ENCODE measurements at places on chromosomes 2 and 18.

GRCh38 chr2:163888591-163888990 lies 152.8 kb upstream of the FIGN start:
- DNase-seq = no peak

- peak; percentile 36 for DNase-seq
Observed at GRCh38 chr2:121489284-121489683, 41.4 kb upstream of the RNU4ATAC start.

DNA sequence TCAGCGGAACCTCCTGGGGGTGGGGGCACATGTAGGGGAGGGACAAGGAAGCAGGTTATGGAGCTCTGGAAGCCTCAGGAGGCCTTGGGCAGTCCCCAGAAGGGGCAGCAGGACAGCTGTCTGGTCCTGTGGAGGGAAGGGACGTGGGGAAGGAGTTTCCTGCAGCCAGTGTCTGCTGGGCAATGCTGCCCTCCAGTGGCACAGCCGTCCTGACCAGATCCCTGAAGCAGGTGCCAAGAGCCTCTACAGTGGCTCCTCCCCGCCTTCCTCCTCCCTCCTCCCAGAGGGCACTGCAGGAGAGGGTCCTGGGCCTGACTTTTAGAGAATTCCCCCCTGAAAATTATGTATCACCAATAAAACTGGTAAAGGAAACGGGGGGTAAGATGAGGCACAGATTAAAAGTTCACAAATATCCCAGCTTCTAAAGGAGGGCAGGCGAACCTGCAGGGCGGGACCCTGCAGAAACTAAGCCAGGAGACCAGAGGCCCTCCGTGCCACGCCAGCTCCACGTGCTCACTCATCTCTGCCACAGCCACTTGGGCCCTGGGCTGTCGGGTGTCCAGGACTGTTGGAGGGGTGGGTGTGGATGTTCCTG lies 258.5 kb downstream of the TWIST2 start:
- DNase-seq = peak; percentile 39

- no peak for DNase-seq
Observed at GRCh38 chr18:46630991-46631390, 26.0 kb downstream of the LOXHD1 start.

GRCh38 chr18:63320975-63321265 lies 1.4 kb upstream of the BCL2 start:
- DNase-seq = no peak

- DNase-seq = no peak
Observed at GRCh38 chr18:44691148-44691925, 10.6 kb downstream of the SETBP1 start.

DNA sequence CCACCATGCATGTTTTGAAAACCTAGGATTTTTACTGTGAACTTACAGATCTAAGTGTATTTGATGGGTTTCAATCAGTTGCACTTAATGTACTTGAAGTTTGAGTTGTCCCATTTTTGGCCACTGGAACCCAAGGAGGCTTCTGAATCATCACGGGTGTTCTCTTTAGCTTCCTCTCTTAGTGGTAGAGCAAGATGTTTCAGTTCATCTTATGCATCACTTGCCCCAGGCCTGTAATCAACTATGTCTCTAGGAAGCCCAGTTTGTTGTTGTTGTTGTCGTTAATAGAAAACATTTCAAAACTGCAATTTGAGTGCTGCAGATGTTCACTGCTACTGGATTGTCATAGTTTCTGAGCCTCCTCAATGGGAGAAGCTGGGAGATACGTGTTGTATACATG lies 97.0 kb downstream of the FHOD3 start:
- DNase-seq = no peak

- no peak for DNase-seq
Observed at GRCh38 chr2:191999101-191999841, 152.4 kb upstream of the CAVIN2 start.

DNA sequence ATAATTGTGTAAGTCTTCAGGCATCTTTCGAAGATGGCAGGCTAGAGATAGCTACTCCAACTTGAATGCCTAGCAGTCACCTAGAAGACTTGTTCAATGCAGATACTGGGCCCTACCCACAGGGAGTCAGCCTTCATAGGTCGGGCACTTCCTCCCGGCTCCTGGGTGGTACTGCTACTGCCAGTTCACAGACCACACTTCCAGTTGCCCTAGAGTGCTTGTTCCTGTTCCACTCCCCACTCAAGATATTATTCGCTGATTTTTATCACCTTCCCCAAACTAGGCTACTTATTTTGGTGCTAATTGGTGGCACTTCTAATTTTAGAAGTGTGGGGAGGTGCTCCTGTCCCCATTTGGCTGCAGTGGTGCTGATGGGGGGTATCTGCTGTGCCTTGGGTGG lies 34.2 kb downstream of the INPP4A start:
- DNase-seq = no peak

GRCh38 chr2:137987011-137987410 lies 22.7 kb downstream of the HNMT start:
- no peak for DNase-seq

DNA sequence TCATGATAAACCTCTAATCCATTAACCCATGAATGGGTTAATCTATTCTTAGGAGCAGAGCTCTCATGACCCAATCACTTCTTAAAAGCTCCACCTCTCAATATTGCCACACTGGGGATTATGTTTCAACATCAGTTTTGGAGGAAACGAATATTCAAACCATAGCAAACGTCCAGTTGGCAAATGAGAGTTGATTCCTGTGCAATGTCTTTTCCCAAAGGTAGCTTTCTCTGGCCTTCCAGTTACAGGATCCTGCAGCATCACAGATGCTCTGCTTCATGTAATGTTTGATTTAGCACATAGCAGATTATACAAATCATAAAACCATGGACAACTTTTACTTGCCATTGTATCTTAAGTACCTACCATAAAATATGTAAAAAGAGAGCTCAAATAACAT lies 481.0 kb downstream of the TNS1 start:
- no peak for DNase-seq

DNA sequence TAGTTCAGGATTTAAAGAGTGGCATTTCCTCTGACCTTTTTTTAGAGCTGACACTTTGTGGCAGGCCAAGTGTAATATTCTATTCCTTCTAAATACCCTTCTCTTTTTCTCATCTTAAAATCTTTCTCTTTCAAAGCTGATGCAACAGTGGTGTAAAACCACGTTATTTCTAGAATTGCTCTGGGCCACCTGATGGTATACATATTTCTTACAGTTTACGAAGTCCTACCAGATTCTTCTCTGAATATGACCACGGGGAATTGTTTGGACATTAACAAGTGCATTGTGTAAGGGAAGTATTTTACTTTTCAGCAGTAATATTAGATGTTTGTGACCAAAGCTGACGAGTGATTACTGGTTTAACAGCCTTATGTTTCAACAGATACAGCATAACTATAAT lies 109.9 kb downstream of the PTPRM start:
- no peak for DNase-seq

DNA sequence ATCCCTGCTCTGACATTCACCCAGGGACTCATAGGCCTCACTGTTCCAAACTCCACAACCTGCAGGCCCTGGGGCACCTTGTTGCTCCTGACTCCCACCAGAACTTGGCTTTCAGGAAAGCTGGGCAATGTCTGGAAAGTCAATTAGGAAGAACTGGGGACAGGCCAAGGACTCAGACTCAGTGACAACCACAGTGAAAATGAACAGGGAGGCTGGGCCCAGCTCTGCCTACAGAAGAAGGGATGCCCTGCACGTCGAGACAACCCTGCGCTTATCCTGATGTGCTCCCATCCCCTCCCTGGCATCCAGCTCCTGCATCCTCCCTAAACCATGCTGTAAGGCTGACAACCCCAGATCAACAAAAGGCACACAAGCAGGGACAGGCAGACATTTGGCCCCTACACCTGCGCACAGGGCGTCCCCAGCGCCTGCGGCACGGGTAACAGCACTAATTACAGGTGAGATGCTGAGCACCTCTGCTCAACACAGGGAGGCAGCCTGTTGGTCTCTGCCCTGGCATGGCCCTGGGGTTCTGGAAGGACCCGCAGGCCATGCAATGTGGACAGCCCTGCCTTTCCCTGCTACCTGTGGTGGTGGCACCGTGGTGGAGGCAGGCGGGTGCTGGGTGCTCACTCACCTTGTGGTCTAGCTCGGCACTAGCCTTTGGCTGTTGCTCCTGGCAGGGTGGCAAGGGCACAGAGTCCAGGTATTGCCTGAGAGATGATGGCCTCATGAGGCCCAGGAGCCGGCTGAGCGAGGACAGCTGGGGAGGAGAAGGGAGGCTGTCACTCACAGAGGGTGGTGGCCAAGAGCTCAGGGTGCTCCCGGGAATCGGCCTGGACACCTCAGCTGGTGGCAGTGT lies 23.6 kb upstream of the SEMA4C start:
- no peak for DNase-seq

DNA sequence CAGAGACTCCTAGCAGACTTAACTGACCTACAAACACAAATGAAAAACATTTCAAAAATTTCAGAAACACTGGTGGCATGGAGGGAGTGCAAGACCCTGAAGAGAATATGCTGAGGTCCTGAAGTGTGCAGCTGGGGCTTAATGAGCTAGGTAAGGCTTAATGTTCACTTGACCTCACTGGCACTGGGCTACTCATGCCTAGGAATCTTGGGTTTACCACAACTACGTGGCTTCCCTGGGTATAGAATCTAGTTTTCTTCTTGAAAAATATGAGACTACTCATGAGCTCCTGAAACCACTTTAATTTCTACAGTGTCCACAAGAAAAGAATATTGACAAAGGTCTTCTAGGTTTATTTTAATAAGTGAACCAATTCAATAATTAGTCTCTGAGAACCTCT lies 139.8 kb downstream of the HNMT start:
- DNase-seq = no peak

- DNase-seq = no peak
Observed at GRCh38 chr18:70046796-70047195, 99.1 kb upstream of the CD226 start.

GRCh38 chr2:230974096-230974913 lies 21.6 kb upstream of the SPATA3 start:
- DNase-seq = no peak

- no peak for DNase-seq
Observed at GRCh38 chr2:118633371-118634018, 214.0 kb downstream of the EN1 start.

DNA sequence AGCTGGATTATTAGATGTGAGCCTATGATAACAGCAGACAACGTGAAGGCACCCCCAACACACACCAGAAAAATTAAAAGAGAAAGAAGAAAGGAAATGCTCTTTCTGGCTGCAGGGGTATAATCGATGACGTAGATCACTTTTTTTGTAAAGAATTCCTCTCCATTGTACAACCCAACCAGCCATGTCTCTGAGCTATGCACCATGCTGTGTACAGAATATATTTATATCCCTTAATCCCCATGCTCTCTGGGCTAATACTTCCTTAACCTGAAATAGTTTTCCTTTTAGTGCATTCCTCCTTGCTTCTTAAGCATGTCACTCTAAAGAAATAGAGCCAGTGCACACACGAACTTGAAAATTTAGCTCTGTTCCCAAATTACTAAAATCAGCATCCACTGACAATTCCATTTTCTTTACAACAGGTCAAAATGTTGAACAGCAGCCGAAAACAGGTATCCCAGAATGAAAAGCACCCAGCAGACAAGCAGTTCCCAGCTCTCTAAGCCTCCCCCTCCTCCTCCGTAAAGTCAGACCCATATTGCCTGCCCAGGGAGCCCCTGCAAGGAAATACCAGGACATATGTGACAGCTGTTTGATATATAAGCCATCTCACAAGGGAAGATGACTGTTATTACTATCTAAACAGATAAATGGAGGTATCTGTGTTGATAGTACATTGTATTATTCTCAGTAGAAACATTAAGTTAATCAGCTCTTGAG lies 247.4 kb upstream of the RAB6C start:
- no peak for DNase-seq

- no peak for DNase-seq
Observed at GRCh38 chr2:122681626-122682025, 926.2 kb downstream of the TSN start.

DNA sequence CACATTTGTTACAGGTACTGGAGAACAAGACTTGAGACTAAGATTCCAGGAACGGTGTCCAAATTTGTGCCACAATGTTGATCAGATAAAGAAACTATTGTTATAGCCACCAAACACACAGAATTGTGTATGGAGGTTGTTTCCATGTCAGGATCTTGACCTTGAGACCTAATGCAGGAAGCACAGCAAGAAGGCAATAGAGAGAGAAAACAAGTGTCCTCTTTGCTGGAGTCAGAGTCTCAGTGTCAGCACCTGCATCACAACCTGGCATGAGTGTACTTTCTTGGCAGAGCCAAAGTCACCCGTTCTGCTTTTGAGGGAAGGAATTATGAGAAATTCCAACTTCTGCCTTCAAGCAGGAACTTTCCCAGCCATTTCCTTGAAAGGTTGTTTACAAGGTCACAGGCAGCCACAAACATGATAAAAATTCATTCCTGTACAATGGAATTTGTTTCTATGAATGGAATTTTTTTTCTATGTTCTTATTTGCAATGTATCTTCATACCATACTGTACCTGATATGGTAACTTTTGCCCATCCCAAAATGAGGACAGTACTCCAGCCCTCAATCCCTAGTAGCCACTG lies 118.4 kb downstream of the PKP4 start:
- DNase-seq = no peak

- no peak for DNase-seq
Observed at GRCh38 chr2:177765698-177766097, 306.9 kb downstream of the PDE11A start.

GRCh38 chr2:27622921-27623384 lies 5.9 kb downstream of the CCDC121 start:
- no peak for DNase-seq

DNA sequence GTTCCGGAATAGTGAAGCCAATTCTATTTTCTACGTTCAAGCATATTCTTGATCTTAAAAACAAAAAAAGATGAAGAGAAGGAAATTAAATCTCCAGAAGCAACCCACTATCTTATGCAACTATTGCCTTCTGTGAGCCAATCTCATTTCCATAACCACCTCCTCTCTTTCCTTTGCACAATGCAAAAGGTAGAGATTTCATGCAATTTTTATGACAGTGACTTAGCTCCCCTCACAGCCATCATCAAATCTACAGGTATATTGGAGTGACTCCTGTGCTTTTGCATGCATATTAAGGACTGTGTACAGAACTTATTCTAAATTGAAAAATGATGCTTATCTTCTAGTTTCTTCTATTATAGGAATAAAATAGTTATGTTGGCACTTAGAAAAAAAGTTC lies 191.8 kb downstream of the DCC start:
- DNase-seq = no peak

GRCh38 chr2:127932199-127932876 lies 46.6 kb upstream of the AMMECR1L start:
- no peak for DNase-seq

- no peak for DNase-seq
Observed at GRCh38 chr2:191894681-191895147, 47.8 kb upstream of the CAVIN2 start.

Measured in NCI-H1694 (cell line).